Stimulated activated CD8-positive, alpha-beta memory T cell treated with anti-CD3 and anti-CD28 coated beads, Interleukin-12 subunit alpha, Interleukin-12 subunit beta, amount 100 ng/mL, for 1 hour (primary cell): ENCODE measurements at places on chromosomes 3 and 15.
A peak's percentile ranks its signal among the peaks of the same experiment; 100 is the strongest.

DNA sequence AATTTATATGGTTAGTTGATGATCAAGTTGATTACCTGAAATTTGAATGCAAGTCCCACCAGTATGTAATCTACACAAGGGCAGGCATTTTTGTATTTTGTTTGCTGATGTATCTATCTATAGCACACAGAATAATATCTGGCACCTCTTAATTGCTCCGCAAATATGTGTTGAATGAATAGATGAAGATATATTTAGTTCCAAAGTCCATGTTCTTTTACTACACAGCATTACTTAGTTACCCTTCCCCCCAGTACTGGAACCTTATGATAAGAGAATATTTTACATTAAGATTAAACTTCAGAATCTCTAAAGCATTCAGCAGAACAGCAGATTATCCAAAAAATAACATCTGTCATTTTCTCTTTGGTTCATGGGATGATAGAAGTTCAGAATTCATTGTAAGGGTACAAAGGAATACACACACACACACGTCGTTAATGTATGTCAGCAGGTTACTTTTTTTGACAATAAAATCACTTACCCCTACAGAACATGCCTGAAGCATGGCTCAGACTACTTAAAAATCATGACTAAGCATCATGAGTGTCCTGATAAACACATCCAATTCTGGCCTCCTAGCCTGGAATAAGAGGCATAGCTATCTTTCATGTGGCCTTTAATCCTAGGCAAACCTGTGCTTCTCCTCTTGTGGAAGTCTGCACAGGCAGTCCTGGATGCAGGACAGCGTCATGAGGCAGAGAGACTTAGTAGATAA lies 148.9 kb upstream of the TBC1D5 start:
- DNase-seq, result no peak

- DNase-seq, result no peak
Measured at GRCh38 chr3:15040844-15041243, 24.3 kb downstream of the MRPS25 start.

DNA sequence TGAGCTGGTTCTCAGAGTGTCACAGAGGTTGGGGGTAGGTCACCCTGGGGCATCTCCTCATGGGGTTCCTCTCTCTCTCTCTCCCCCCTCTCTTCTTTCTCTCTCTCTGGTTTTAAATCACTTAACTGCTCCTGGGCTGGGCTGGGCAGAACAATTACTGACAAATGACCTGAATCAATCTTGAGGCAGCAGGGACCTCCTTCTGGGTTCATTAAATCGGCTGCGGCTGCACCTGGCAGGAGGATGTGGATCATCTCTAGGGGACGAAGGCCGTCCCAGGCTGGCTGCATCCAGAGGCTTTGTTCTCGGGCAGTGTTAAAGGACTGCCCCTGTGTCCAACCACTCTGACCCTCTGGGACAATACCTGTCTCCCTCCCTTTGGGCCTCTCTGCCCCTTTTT lies 143.1 kb downstream of the TLE3 start:
- DNase-seq, result no peak

- no peak for DNase-seq
Measured at GRCh38 chr3:118636841-118637240, 397.8 kb downstream of the IGSF11 start.

DNA sequence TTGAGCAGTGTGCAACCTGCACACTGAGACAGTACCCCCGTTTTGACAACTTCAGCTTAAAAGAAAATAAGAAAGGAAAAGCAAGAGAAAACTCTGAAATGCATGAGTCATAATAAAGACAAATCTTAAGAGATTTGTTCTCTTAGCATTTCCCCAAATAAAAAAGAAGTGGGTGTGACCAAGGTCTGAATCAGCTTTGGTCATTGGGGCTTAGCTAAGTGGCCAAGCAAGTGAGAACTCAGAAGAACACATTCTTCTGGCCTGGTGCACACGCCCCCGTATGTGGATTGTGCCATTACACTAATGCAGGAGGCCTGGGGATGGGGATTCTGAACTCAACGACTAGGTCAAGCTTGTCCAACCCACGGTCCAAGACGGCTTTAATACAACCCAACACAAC lies 56.9 kb upstream of the PDZRN3 start:
- no peak for DNase-seq

DNA sequence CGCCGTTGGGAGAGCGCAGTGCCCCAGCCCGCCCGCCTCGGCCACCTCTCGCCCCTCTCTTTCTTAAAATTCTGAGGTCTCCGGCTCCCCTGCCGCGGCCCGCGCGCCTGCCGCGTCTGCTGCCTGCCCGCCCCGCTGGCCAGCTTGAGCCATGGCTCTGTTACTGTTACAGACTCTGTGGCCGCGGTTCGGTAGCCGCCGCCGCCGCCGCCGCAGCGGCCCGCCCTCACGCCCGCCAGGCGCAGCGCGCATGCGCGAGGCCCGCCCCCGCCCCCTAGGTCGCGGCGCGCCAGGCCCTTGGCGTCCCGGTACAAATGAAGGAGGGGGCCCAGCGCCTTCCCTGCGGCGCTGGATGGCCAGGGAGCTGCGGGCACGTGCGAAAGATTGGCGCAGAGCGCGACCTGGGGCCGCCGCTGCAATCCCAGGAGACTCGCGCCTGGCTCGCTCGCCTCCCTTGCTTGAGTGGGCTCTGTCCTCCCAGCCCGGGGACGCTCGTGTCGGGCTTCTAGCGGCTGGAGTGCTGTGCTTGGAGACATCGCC lies at the start of gene ONECUT1:
TSS of gene ONECUT1 (minus strand) at position 168 of the 540 bp plus-strand sequence. CDS start 452 bp downstream, outside the sequence.
- no peak for DNase-seq

DNA sequence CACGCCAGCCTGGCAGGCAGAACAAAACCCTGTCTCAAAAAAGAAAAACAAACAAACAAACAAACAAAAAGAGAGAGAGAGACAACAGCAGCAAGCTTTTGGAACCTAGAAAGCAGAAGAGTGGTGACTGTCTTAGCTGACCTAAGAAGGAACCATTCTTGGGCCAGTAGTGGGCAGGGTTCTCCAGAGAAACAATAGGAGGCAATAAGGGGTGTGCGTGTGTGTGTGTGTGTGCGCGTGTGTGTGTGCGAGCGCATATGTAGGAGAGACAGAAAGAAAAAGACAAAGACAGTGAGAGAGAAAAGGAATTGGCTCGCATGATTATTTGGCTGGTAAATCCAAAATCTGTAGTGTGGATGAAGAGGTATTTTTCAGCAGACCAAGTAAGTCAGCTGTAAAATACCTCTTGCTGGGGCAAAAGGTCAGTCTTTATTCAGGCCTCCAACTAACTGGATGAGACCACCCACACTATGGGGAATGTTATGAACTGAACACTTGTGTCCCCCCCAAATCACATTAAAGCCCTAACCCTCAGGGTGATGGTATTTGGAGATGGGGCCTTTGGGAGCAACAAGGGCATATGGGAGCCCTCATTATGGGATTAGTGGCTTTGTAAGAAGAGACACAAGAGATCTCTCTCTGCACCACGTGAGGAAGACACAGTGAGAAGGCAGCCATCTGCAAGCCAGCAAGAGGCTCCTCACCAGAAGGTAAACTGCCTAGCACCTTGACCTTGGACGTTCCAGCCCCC lies 15.1 kb upstream of the BLM start:
- DNase-seq, result no peak

- DNase-seq, result no peak
Measured at GRCh38 chr15:42726114-42726513, 10.8 kb downstream of the CDAN1 start.

GRCh38 chr3:112086875-112087524 lies 811 bp downstream of the C3orf52 start:
- no peak for DNase-seq

GRCh38 chr15:90309020-90309419 lies 43.1 kb upstream of the ZNF774 start:
- DNase-seq, result no peak

- DNase-seq, result no peak
Measured at GRCh38 chr15:48447058-48447457, 115.8 kb downstream of the DUT start.

DNA sequence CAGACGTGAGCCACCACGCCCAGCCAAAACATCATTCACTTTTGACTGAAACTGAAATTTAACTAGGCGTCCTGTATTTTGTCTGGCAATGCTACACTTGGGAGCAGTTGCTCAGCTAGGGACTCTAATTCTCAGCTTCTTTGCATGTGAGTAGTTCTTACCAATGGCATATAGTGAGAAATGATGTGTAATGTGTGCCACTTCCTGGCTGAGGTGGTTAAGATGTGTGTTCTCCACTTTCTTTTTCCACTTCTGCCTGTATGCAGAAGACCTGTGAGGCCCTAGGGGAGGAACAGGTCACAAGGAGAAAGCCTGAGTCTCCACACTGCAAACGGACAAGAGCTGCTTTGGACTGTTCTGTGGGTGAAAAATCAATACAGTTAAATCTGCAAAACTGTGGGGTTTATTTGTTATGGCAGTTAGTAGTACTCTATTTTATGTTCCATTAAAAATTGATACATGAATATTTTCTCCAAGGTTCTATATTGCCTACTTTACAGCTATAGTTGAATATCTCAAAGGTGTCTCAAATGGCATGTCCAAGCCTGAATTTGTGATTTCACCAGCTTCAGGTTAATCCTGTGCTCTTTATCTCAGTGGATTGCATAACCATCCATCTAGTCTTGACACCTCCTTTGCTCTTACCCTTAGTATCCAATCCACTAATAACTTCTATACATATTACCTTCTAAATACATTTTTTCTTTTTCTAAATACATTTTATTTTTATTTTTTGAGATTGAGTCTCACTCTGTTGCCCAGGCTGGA lies 59.3 kb downstream of the NR1D2 start:
- DNase-seq, result no peak

GRCh38 chr3:17629400-17629799 lies 113.0 kb downstream of the TBC1D5 start:
- DNase-seq, result no peak

- no peak for DNase-seq
Measured at GRCh38 chr3:167798443-167798842, 62.9 kb downstream of the SERPINI1 start.

GRCh38 chr3:108215871-108216270 lies 6.4 kb downstream of the IFT57 start:
- DNase-seq, result no peak

DNA sequence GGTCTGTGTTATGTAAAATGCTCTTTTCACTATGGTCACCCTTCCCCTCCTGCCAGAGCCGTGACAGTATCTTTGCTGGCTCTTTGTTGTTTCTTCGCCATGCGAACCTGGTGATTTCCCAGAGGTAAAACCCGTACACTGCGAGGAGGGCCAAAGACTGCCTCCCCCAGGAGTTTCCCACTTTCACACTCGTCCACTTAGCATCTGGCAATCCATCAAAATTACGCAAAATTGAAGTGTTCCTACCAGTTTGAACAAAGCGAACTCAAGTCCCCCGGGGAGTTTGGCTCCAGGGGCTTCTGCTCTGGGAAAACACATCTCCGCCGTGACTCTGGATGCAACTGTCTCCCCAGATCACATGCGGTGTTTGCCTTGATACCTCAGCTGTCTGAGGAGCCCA lies 239.9 kb downstream of the FAM43A start:
- no peak for DNase-seq

- no peak for DNase-seq
Measured at GRCh38 chr3:13141991-13142412, 68.8 kb upstream of the IQSEC1 start.

- peak; percentile 37 for DNase-seq
Measured at GRCh38 chr15:65583701-65584100, 27.2 kb downstream of the INTS14 start.
